ENCODE measurements at places on chromosomes 2 and 18.

- no peak for DNase-seq
These were observed 16.0 kb downstream of the EPG5 start for GRCh38 chr18:45951016-45951714.

DNA sequence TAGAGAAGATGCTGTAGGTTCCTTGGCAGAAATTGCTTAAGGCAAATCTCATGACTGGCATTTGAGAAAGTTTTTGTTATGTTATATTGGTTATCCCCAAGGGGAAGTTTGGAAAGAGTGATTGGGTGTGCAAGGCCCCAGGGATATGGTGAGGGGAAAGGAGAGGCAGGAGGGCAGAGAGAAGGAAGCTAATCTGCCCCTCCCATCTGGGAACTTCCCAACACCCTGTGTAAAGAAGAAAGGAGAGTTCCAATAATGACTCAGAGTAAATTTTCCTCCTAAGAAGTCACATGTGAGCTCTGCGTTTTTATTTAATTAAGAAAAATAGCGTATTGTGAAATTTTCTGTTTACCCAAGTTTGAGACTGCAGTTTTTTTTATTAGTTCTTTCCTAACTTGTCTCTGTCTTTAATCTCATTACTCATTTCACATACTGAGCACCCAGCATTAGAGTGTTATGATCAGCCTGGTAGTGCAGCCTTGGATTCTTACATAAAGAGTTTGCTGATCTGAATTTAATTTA is 3.1 kb upstream of the KYNU start:
- no peak for DNase-seq

DNA sequence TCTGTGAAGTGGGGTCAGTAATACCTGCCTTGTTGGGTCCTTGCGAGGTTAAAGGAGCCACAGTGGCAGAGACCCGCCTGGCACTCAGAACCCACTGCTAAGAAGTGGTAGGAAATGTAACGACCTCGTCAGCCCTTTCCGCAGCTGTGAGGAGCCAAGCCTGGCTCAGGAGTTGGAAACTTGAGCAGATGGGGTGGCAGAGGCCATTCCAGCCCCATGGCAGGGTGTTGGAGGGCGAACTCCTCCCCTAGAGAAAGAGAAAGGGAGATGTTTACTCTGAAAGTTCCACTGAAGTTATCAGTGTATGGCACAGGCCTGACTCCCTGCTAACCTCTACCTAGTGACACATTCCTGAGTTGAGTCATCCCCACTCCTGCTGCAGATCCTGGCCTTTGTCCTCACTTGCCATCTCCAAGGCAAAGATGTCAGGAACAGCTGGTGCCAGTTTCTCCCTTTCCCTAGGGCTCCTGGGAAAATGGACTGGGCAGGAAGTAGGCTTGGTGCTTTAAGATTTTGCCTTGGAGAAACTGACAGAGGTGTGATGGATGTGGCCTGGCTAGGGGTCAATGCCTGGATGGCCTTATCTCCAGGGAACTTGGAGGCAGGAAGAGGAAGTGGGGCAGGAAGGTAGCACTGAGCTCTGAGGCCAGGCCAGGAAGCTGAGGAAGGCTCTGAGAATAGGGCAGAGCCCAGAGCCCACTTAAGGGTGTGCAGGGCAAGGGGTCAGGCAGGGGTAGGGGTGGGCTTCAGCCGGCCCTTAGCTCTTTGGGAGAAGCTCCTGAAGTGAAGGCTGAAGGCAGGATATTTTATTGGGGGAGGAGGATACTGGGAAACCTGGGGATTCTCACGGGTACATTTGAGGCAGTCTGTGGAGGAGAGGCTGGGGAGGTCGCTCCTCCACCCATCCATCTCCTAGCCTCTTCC is 888 bp downstream of the VAMP5 start:
- no peak for DNase-seq

DNA sequence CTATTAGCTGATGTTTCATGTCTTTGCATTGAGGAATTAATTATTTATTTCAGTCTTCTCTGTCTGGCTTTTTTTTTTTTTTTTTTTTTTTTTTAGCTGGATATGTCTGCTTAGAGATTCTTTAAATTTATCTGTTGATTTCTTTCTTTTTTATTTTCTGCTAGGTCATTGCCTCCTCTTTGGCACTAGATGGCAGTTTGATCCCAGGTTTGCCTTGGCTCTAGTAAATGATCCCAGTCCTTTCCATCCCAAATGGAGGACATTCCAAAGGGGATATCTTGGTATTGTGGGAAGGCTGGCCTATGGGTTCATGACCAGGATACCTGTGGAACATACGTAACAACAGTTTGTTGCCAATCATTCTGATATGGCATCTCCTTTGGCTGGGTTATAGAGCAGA is 339.5 kb upstream of the GCFC2 start:
- DNase-seq = no peak

GRCh38 chr18:574149-574860 is 5.9 kb upstream of the CETN1 start:
- no peak for DNase-seq

GRCh38 chr2:152458441-152458940 is 123.5 kb downstream of the FMNL2 start:
- DNase-seq = no peak

GRCh38 chr2:48048476-48049171 is 142.3 kb upstream of the FBXO11 start:
- no peak for DNase-seq

All from T-helper 2 cell (primary cell).